ENCODE measurements at places on chromosomes 3 and 15.

- DNase-seq: no peak
These were observed 41.4 kb upstream of the THBS1 start for GRCh38 chr15:39539466-39539865.

DNA sequence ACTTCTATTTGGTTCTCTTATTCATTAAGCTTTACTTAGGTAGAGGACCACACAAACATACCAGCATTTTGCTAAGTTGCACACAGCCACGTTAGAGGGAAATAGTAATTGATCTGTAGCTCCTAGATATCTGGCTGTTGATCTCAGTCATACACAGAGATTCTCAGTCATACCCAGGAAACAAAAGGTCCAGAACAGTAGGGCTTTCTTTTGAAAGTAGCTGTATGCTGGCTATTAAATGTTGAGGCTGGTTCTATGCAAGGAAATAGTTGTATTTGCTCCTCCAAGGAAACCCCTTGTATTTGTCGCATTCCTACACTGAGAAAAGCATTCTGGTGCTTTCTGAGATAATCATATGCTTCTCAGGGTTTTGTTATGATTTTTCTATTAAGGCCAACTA is 523.8 kb downstream of the SOX2 start:
- DNase-seq: no peak

DNA sequence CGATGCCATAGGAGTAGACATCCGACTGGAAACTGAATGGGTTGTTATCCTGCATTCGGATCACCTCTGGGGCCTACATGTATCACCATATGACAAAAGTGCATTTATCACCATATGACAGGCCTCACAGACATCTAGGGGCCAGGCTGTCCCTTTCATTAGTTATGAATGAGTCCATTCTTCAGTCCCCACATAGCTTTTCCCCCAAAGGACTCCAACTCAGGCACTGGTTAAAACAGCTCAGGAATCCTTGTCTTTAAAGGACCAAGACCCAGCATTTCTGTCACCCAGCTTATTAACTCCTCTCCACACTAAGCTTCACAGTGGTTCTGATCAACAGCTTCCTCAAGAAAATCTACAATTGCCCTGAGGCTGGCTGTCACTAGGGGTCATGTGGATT is 28.3 kb downstream of the MKRN2 start:
- DNase-seq: no peak

DNA sequence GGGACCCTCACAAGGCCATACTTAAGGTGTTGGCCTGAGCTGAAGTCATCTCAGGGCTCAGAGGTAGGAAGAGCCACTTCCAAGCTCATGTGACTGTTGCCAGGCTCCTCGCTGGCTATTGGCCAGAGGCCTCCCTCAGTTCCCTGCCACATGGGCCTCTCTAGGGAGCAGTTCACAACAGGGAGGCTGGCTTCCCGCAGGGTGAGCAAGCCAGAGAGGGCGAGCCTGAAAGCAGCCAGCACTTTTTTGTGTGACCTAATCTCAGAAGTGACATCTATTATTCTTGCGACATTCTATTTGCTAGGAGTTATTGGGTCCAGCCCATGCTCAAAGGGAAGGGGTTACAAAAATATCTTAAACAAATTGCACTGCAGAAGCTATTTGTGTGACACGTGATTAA is 201.4 kb downstream of the SSR3 start:
- DNase-seq: no peak

GRCh38 chr15:91973481-91973880 is 120.0 kb downstream of the SLCO3A1 start:
- DNase-seq: no peak

GRCh38 chr3:177711637-177712036 is 514.4 kb upstream of the TBL1XR1 start:
- no peak for DNase-seq

DNA sequence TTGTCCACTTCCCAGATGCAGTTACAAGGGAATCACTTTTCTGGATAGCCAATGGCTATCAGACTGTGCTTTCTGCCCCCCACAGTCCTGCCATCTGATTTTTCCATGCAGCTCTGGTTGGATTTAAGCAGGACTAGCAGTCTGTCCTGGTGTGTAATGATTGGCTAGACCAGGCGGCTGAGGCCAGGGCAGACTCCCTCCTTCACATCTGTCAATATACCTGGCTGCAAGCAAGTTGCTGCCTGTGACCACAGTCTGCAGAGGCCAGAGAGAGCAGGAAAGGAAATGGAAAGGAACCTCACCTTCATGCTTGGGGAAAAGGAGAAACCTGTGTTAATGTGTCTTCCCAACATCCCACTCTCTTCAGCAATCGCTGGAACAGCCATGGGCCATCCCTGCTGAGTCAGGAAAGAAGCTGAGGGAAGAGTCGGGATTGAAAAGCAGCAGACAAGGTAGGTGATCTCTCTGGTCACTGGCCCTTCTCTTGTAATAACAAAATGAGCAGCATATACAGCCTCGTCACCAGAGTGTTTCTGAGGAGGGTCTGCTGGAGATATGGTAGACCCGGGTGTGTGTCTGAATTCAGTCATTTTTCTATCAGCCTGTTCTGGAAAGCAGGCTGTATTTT is 126.7 kb upstream of the PHLDB2 start:
- no peak for DNase-seq

GRCh38 chr15:78988361-78988911 is 43.6 kb upstream of the CTSH start:
- peak; percentile 66 for DNase-seq

GRCh38 chr3:112894258-112894657 is 47.6 kb upstream of the CD200R1L start:
- DNase-seq: no peak

- no peak for DNase-seq
These were observed 9.3 kb downstream of the IRAK2 start for GRCh38 chr3:10173926-10174435.

GRCh38 chr3:168645180-168645579 is 549.5 kb upstream of the GOLIM4 start:
- DNase-seq: no peak

DNA sequence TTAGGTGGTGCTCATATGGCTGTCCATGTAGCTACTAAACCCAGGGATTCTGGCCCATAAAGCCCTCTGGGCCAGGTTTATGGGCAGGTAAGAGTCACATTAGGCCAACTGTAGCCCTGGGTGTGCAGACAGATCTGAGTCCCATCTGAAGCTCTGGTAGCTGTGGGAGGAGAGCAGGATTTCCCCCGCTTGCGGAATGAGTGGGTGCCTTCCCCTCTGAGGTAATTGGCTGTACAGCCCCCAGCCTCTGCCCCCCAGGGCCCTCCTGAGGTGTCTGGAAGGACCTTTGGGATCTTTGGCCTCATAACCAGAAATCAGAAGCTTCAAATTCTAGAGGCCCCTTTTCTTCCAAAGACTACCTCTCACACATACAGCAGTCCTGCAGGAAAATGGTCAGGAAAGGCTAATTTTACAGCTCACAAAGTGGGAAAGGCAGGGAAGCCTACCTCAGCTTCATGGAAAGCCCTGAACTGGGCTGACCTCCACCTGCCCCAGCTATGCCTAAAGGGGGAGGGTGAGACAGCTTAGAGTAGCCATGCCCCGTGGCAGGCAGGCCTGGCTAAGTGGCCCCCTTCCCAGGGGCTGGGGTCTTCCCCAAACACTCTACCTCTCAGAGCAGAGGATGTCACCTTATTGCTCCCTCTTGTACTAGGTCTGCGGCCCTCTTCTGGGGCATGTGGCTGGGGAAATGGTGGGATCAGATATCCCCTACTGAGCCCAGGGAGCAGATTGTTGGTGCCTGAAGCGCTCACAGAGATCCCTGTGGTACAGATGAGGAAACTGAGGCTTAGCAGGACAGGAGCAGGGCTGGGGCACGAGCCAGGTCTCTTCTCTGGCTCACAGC is 16.8 kb downstream of the HEMK1 start:
- no peak for DNase-seq

DNA sequence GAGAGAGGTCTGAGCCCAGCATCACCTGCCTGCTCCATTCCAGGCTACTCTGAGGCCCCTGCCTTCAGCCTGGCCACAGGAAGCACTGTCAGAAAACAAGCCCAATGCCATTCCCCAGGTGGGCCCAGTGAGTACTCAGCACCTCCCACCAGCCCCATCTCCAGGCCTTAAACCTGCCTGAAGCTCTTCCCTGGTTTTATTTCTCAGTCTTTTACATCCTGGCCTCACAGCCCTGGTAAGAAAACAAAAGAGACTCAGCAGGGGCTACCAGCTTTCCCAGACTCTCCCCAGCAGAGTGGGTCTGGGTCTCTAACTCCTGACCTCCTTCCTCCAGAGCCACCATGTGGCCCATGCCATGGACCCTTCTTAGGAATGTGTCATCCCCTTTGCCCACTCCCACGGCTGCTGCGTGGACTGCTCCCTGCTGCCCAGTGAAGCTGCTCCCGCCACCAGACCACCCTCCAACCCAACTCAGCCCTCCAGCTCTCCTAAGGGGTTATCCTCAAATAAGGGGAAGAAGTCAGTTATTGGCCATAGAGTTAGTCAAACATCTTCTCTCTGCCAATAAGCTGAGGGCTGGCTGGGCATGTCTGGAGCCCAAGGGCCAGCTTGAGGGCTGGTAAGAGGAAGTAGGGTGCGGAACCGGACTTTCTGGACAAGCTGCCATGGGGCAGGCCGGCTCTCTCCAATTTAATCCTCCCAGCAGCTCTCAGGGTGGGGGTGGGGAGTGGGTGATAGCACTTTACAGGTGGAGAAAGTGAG is 116.7 kb upstream of the LINGO1 start:
- no peak for DNase-seq

GRCh38 chr3:33579178-33579510 is 138.9 kb downstream of the CLASP2 start:
- no peak for DNase-seq

DNA sequence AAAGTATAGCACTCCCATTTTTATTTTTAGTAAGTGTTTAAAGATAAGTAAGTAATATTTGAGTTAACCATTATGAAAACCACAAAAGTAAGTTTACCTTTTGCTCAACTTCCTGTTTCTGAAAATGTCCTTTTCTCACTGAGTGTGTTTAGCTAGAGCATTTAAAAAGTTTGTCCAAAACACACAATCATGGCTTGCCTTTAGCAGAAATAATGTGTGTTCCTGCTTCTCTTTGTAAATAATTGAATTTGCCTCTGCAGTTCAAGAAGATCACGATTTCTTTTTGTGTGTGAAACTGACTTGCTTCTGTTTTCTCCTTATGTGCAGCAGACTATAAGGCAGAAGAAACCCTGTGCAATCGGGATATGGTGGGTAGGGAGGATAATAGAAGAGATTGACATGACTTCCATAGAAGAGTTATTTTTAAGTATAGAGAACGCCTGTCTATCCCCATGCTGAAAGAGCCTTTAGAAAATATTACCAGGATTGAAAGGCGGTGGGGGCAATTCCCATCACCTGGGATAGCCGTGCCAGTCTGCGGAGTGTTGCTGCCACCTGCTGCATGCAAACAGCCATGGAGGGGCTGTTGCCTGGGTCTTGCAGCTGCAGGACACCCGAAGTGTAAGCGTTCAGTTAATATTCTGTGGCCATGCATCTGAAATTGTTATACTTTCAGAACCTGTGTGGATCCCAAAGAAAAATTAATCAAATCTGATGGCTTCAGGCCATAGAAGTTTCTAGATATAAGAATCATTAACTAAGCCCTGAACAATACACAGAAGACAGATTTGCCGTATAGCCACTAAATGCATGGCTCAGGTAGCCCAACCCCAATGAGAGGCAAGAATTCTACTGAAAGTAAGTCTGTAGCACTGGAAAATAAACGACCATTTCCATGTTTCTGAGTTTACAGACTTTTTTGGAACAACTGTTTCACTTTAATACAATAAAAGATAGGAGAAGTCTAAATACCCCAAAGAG is 2.4 kb upstream of the CD96 start:
- DNase-seq: peak; percentile 41

DNA sequence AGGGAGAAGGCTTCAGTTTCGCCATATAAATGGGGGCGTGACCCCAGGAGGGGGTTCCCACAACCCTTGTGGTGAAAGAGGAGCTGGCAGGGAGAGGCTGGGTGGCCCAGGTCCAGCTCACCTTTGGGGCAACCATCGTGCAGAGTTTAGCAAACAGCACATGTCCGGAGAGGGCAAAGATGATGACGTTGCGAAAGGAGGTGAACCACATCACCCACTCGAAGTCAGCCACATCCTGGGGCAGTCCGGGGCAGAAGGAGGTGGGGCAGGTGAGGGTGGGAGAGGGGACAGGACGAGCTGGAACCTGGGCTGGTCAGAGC is 3.7 kb downstream of the HHATL start:
- no peak for DNase-seq

GRCh38 chr15:62486041-62486440 is 321.0 kb upstream of the C2CD4B start:
- DNase-seq: no peak

DNA sequence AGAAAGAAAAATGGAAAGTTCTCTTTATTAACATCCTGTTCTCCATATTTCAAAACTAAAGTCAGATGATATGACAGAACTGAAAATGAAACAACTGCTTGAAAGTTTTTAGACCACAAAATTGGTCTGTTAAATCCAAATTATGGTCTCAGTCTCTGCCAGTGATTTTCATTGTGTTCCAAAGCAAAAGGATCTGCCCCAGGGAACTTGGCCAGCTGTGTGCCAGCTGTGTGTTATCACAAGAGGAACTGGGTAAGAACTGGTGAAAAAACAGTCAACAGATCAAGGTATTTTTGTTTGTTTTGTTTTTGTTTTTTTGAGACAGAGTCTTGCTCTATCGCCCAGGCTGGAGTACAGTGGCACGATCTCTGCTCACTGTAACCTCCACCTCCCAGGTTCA is 323.3 kb downstream of the CTNNB1 start:
- no peak for DNase-seq

DNA sequence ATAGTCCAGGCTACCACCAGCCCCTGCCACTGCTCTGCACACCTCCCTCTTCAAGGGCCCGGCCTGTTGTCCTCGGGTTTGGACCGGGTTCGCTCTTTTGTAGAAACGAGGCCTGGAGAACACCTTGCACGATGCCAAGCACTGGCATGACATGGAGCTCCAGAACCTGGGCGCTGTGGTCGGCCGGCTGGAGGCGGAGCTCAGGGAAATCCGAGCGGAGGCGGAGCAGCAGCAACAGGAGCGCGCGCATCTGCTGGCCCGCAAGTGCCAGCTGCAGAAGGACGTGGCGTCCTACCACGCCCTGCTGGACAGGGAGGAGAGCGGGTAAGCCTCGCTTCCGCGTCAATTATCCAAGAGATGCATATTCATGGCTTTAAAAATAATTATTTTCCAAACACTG is 72.4 kb downstream of the BFSP2 start:
- DNase-seq: no peak

DNA sequence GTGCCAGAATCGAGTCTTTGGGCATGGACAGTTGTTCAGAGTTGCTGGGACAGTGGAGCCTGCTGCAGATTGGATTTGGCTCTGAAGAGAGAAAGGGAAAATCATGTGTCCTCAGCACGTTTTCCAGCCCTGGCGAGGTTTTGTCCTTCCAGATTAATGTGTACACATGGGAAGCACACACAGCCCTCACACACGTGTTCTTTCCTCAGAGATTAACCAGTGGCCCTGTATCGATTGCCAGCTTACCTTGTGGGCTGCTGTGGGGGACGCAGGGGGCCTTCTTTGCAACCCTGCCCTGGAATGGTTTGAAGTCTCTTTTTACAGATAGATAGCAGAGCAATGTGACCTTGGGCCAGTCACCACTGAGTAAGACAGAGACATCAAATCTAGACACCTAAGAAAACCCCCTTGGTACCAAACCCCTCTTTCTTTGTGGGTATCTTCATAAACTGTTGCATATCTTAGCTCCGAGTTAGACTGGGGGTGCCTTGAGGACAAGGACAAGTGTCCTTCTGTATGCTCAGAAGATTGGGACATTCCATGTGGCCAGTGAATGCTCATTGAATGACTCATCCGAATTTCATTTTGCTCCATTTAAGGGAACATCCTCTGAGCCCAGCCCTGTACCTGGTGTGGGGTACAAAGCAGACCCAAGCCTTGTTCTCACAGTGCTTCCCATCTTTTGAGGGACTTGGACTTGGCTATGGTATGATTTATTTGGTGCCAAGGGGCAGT is 48.0 kb downstream of the SMAD6 start:
- DNase-seq: no peak

Measured in renal pelvis (tissue), 12 donors.